Astrocyte (in vitro differentiated cells and primary cell): ENCODE measurements at places on chromosomes 16 and 17. TPM values are rescaled to one million over a fixed set of nuclear protein-coding genes. Genes with fewer than 3 reads are reported as not detected.
A peak's percentile ranks its signal among the peaks of the same experiment; 100 is the strongest.

GRCh38 chr16:86514481-86515376, 4.4 kb downstream of the FOXF1 start:
- no peak for DNase-seq

DNA sequence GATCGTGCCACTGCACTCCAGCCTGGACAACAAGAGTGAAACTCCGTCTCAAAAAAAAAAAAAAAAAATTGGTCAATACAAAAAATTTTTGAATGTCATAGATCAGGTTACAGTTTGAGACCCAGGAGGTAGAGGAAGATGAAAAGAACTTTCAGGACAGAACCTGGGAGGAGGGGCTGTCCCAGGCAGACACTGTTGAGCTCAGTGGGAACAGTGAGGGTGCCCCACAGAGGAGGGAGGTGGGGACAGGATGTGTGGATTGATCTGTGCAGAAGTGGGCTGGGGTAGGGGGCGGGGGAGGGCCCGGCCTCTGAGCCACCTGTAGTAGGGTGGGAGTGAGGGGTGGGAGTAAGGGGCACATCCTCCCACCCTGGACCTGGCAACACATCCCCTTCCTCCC, 58.3 kb downstream of the PRMT7 start:
- no peak for DNase-seq

The FNDC8 gene
- not detected in 2 replicates for total RNA-seq

The HNF1B gene
- total RNA-seq: 15.6 and 17.8 TPM in 2 replicates

- no peak for DNase-seq
Measured at GRCh38 chr16:27712251-27712711, 162.3 kb downstream of the KATNIP start.

DNA sequence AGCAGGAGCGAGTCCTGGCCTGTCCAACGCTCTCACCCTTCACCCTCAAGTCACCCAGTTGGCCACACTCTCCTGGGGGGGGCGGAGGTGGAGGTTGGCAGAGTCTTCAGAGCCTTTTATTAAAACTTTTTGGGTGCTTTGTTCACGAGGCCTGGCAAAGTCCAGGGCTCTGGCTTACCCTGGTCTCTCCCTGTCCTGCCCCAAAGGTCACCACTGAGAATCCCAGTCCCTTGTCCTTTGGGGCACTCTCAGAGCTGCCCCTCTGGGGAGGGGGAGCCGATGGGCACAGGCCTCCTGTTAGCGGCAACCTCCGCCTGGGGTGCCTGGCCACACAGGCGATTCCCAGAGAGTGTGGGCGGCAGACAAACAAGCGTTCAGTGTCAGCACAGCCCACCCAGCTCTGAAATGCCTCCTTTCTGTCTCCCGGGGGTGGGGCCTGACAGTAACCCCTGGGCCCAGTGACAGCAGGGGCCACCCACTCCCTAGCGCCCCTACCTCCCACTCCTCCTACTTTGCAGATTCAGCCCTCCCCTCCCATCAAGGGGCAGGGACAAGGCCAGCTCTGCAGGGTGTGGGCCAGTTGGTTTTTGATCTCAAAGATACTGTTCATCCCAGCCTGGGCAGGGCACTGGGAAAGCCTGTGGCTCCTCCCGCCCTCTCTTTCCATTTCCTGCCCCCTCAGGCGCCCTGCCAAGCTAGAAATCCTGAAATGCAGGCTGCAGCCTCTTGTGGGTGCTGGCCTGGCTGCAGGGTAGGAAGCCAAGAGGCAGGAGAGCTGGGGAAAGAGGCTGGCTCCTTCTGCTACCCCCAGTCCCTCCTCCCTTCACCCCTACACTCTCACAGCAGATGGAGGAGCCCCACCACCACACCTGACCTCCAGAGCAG, 36.6 kb upstream of the EMP2 start:
- peak; percentile 53 for DNase-seq
